ENCODE measurements at places on chromosomes 2 and 18.

DNA sequence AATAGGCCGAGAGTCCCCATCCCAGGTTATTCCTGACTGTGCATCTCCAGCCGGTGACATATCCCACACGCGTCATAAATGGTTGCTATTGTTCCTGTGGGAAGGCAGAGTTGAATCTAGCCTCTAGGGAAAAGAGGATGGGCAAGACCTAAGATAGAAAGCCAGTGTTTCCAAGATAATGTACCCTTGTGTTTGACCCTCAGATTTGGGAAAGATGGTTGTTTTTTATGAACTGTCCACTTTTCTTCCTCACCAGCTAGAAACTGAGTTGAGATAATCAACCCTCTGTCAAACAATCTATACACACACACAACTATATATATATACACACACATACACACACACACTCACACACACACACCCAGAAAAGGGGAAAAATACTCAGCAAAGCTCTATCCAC is 131.0 kb downstream of the PRKCE start:
- no peak for DNase-seq

- no peak for DNase-seq
These were observed 17.1 kb downstream of the RNF144A start for GRCh38 chr2:6934345-6934744.

DNA sequence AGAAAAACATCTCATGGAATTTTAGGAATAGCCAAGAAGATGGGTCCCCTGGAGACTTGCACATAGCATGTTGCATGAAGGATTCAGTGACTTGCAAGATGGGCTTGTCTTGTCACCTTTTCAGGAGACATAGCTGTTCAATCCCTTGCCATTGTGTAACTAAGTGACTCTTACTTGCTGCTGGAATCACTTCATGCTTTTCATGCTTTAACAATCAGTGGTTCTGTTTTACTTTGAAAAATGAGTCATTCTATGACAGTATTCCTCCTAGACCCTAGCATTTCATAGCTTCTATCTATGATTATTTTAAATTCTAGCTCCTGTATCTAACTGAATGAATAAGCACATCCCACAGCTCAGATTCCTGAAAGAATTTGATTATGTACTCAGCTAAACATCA is 2.8 kb downstream of the KYNU start:
- no peak for DNase-seq

- no peak for DNase-seq
These were observed 47.4 kb upstream of the SLC1A4 start for GRCh38 chr2:64941801-64942200.

GRCh38 chr2:12725233-12726187 is 8.8 kb downstream of the TRIB2 start:
- DNase-seq = no peak

DNA sequence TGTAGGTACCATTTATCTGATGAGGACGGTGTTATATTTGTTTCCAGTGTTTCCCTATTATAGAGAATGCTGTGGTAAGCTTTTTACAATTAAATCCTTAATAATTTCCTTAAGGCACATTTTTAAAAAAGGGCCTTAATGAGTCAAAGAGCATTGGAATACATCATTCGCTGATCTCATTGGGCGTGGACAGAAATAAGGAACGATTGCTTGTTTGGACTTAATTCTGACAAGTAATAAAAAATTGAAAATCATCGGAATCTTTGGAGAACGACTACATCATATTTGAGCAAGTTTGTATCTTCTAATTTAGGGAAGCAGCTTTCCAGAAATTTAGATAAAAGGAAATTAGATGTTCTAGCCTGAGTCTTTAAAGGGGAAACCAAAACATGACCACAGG is 11.3 kb downstream of the AGPS start:
- DNase-seq = no peak

DNA sequence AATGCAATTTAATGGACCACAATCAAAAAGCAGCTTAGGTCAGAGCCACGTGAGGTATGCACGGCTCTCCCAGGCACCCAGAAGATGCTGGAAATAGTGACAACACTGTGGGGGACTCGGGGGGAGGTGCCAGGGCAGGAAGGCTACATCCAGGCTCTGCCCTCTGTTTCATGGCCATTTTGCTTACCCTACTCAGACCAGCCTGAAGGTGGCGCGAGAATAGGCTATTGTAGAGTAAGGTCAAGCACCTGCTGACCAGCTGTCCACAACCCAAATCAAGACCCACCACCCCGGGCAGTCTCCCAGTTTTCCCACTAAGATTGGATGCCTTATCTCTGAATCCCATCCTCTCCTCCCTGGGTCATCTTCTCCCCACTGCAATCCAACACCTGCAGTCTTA is 115.7 kb downstream of the VIT start:
- DNase-seq = no peak

GRCh38 chr18:48948112-48949049 is 2.4 kb downstream of the SMAD7 start:
- peak; percentile 33 for DNase-seq

Data from stimulated activated naive CD4-positive, alpha-beta T cell (primary cell).